GM12892 (cell line): ENCODE measurements at places on chromosomes 1 and 21.

- DNase-seq = no peak
These were observed 61.3 kb downstream of the SLC19A1 start for GRCh38 chr21:45480701-45481500.

DNA sequence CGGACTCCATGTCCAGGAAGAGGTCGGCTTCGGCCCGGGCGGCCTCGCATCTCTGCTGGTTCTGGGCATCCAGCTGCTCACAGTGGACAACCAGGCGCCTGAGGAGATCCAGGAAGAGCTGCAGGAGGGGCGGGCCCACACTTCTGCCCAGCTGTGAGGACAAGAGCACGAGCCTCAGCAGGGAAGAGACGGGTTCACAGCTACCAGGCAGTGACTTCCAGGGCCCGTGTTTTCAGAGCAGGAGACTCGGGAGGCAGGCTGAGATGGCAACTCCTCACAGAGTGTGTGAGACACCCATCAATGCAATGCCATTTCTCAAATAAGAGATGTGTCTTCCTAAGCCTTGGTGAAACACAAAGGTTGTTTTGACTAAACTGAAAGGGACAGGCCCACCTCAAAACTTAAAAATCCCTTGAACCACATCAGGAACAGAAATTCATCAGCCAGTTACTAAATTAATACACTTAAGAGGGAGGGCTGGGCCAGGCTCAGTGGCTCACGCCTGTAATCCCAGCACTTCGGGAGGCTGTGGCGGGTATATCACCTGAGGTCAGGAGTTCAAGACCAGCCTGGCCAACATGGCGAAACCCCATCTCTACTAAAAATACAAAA lies 43.4 kb downstream of the URB1 start:
- no peak for DNase-seq

- no peak for DNase-seq
These were observed 563 bp upstream of the NFIA start for GRCh38 chr1:61081686-61082310.

DNA sequence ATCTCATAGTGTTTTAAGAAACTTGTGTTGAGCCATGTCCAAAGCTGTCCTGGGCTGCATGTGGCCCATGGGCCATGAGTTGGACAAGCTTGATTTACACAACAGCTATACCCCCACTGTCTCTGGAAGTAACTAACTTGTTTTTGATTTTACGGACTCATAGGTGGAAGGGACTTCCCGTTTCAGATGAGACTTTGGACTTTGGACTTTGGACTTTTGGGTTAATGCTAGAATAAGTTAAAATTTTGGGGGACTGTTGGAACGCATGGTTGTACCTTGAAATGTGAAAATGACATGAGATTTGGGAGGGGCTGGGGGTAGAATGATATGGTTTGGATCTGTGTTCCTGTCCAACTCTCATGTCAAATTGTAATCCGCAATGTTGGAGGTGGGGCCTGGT lies 52.6 kb upstream of the ZSWIM5 start:
- no peak for DNase-seq

DNA sequence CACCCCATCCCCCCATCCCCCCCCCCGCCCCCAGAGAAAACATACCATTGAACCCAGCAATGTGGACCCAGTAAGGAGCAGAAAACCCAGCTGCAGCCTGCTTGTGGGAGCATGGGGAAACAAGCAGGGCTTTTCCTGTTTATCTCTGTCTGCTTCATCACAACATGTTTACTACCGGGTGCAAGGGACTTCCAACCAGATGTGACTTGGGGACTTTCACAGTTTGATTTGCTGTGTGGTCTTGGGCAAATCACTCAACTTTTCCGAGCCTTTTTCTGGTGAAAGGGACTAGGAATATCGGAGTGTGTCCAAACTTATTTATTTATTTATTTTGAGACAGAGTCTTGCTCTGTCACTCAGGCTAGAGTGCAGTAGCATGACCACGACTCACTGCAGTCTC lies 3.2 kb downstream of the TMCC2 start:
- no peak for DNase-seq

DNA sequence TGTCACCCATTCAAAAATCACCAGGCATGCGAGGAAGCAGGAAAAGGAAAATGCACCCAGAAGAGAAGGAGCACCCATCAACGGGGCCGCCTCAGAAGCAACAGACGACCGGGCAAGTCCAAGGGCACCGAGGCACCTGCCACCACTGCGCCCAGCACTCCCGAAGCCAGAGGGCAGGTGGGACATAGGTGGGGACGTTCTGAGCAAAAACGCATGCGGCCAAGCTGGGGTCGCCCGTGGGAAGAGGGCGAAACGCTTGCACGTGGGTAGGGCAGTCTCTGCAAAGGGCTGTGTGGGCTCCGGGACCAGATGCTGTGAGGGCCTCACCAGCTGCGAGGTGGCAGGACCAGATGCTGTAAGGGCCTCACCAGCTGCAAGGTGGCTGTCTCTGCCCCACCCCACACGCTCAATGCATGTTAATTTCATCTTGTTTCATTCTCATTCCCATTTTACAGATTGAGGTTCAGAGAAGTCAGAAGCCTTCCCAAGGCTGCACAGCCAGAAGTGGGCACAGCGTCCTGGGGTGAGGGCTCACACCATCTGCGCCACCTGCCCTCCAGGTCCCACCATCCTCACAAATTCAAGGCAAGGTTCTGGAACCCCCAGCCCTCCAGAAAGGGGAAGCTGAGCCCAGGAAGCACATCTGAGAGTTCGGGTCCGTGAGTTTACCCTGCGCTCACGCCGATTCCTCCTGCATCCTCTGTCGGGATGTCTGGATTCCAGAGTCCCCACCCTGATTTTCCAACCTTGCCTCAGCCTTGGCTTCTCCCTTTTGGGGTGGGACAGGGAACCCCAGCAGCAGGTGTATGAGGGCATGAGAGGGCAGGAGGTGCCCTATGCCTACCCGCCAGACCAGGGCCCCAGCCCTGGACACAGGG lies 8.2 kb upstream of the SAMD11 start:
- DNase-seq = no peak

DNA sequence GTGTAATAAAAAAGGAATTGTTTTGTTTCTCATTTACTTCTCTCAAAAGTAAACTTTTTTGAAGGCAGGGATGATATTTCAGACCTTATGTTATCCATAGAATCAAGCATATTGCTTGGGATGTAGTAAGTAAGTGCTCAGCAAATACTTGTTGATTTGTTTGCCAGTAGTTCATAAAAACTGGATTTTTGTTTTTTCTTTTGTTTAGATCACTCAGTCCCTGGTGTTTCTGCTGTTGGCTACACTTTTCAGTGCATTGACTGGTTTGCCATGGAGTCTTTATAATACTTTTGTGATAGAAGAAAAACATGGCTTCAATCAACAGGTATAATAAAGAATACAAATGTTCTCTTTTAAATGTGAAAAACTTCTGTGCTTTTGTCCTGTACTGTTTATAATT lies 10.2 kb downstream of the ZMPSTE24 start:
- DNase-seq = no peak

DNA sequence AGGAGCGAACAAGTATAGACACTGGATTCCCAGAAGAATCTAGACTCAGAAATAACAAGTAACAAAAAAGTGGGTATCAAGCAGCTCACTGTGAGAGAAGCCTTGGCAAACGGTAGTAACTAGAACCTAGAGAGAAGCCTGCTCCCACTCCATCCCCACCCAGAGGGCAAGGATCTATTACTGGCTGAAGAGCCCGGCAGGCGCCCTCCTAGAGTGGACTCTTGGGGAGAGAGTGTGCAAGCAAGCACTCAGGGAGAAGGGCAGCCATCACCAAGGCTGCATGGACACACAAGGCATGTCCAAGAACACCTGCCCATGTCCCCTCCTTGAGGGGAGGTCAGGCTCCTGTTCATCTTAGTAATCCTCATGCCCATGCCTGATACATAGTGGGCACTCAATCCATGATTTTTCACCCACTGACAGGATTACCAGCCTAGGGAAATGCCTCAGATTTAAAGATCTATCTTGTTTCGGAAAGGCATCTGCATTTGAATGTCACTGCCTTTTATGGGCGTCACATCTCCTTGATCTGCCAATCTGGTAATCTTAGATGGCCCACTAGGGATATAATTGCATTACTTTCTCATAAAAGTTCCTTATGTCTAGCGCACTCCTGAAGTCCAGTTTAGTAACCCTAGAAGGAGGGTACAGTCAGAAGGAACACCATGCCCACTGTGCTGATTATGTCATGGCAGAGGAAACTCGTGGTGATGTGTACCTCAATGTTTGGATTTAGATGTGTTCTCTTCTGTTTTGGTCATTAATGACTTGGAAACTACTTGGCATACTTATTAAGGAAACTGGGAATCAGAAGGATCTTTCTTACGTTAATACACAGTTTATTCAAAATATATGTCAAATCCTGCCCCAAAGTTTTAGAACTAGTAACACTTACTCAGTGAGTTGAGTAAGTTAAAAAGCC lies 14.4 kb downstream of the CNN3 start:
- DNase-seq = no peak

- DNase-seq = no peak
These were observed 43.2 kb downstream of the GDAP2 start for GRCh38 chr1:117886101-117886795.

DNA sequence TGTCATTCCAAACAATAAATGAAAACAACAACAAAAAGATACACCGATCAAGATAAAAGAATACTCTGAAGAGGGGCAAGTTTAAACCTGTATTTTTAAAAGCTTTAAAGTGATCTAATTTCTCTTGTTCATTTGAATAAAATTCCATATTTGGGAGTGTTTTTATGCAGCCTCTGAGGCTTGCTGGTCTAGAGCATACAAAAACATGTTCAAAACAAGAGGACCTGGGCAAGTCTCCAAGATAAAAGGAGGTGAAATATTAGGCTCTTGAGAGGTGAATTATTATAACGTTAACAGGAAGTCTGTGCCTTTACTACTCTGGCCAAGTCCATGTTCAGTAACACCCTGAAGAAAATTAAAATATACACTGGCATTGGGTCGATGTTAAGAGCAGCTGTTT lies 20.1 kb downstream of the URB1 start:
- no peak for DNase-seq

DNA sequence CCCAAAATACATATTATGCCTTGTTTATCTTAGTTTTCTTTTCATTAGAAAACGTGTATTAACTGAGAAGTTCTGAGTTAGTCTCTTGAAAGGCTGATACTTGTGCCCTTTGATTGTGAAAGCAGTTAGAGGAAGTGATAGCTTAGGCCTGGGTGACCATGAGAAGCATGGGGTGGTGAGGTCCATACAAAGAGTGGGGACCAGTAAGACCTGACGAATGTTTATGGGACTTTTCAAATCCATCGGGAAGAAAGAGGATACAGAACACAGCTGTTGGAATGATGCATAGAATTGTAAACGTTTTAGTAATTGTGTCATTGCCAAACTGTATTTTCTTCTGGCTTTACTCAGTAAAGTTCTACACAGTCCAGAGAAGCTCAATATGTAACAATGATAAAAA lies 259.8 kb downstream of the LMO4 start:
- no peak for DNase-seq

GRCh38 chr1:153071511-153071910 lies at the start of gene SPRR2B:
Gene SPRR2B, minus strand, starts transcription at chr1:153071611. Its CDS starts 772 bp downstream, at chr1:153070839.
- no peak for DNase-seq

DNA sequence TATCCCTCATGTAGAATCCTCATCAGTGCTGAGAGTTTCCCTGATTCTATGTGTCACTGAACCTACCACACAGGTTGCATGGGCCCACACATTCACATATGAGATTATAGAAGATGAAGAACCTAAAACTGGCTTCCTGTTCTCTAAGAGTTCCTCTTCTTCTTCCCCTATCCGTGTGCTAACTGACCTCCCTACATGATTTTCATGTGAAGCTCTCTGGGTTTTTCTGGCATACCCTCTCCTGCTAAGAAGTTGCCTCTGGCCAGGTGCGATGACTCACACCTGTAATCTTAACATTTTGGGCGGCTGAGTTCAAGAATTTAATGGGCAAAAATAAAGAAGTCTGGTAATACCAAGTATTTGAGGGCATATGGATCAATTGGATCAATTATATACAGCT lies 5.5 kb upstream of the CD244 start:
- DNase-seq = no peak

- no peak for DNase-seq
These were observed 42.7 kb upstream of the TMEM51 start for GRCh38 chr1:15110867-15111230.

- peak; percentile 53 for DNase-seq
These were observed at the start of gene CAMSAP2 for GRCh38 chr1:200738327-200738948. Gene CAMSAP2, plus strand, starts transcription at chr1:200738893. Its CDS starts 935 bp downstream, at chr1:200739828.

- no peak for DNase-seq
These were observed 18.4 kb downstream of the SLC25A33 start for GRCh38 chr1:9557624-9558023.

GRCh38 chr1:16091296-16091695 lies 17.8 kb upstream of the FAM131C start:
- DNase-seq = no peak

DNA sequence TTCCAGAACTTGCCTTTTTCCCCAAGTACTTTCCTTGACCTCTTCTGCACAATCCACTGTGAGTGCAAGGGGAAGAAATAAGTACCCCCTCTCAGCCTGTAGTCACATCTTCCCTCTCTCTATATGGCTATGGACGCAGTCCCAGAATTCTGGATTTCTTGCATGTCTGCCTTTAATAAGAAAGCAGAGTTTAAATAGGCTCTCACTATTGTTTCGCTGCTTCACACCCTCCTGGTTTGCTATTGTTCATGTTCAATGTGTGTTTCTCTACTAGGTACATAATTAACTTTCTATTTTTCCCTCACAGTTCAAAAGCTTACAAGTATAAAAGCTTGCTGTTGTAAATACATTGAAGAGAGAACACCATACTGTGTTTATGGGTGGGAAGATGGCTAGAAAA lies 181.5 kb upstream of the C1orf105 start:
- no peak for DNase-seq

- DNase-seq = no peak
These were observed 4.4 kb upstream of the OSBPL9 start for GRCh38 chr1:51612447-51612961.

DNA sequence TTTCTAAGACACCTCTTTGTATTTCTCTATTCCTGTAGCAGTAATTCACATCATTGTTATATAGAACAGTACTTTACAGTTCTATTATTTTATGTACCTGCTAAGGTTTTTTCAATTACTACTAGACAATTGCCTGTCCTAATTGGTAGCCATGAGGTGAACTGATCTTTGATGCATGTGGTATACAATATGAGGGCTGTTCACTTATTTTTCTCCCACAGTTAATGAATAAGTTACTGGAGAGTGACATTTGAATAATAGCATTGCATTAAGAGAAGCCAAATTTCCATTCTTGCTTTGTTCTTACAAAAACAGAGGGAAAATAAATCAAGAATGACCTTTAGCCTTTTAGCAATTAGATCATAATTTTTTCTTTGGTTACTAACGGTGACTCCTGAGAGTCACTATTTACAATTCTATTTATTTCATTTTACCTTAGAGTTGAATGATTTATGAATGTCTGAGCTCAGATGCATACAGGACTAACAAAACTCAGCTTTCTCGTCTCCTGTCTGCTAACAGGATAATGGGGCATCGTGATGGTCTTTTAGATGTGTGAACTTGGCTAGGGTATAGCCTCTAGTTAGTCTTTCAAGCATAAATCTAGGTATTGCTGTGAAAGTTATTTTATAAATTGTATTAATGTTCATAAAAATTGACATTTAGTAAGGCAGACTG lies 54.1 kb downstream of the OLFM3 start:
- no peak for DNase-seq
